ENCODE measurements at places on chromosomes 7 and 10.

GRCh38 chr7:98826811-98827231, 43.0 kb downstream of the TMEM130 start:
- no peak for DNase-seq

GRCh38 chr10:43892062-43892770, 243.5 kb upstream of the ZNF32 start:
- DNase-seq, result no peak

GRCh38 chr7:24836084-24836483, 78.8 kb upstream of the GSDME start:
- peak; percentile 65 for DNase-seq

- no peak for DNase-seq
These were observed 247.7 kb downstream of the AHR start for GRCh38 chr7:17546189-17546588.

GRCh38 chr10:43872644-43873043, 224.0 kb upstream of the ZNF32 start:
- no peak for DNase-seq

DNA sequence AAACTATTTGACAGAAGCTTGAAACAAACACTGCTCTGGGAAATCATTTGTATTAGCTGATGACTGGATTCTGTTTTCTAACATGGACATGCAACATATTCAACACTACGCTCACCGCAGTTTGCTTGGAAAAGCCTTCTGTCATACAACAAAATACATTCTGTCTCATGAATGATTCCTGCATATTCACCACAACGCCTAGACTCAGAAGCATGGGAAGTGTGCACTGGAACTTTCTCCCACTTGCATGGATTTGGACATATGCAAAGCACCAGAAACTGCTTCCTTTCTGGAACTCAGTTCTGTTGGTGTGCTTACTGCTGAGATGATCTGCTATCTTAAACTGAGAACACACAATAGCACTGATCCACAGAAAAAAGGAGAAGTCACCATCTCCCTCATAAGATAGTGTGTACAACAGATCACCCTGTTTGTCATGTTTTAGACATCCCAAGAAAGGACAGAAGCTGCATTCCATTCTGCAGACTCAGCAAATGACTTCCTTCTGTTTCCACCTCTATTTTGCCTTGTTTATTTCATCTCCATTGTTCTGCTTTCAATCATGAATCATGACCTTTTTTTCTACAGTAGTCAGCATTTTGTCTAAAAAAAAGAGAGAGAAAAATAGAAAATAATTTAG, 115.8 kb downstream of the HTR7 start:
- DNase-seq, result no peak

- DNase-seq, result no peak
These were observed 141.3 kb upstream of the ZNF438 start for GRCh38 chr10:31172925-31173324.

- no peak for DNase-seq
These were observed 13.3 kb downstream of the KMT2E start for GRCh38 chr7:105027176-105027853.

DNA sequence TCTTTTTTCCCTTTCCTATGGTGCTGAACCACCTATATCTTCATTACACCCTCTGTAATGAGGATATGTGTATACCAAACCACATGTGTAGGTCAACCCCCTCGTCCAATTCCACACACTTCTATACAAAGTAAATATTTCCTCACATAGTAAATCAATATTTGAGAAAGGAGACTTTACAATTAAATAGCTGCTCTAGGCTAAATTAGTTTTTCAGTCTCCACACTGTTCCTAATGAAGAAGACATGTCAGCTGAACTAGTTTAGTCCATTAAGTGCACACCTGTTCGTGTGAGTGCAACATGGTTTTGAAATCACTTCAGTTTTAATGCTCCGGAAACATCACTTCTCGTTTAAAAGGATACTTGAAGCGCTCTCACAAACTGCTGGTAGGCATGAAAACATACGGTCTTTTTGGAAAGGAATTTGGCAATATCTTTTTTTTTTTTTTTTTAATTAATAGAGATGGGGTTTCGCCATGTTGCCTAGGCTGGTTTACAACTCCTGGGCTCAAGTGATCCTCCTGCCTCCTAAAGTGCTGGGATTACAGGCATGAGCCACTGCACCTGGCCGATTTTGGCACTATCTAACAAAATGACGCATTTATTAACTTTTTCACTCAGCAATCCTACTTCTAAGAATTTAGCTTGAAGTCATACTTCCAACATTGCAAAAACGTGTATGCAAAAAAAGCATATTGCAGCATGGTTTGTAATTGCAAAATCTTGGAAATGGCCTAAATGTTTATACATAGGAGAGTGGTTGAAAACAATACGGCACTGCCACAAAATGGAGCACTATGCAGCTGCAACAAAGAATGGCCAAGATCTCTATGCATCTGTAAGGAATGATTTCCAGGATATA, 2.1 kb upstream of the XRCC2 start:
- DNase-seq, result no peak

GRCh38 chr7:123770378-123770777, 21.6 kb upstream of the WASL start:
- no peak for DNase-seq

DNA sequence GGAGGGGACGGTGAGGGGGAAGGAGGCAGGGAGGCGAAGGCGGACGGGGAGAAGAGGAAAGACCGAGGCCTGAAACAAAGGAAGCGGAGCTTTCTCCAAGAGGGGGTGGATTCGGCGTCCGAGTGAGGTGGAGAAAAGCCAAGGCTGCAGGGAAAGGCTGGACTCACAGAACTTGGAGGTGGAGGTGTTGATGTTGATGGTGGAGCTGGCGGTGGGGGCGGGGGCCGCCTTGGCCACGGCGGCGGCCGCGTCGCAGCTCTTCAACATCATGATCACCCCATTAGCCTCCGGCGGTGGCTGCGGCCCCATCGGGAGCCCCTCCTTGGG, 578 bp downstream of the CACUL1 start:
- DNase-seq, result no peak

- no peak for DNase-seq
These were observed 298.2 kb downstream of the CCSER2 start for GRCh38 chr10:84626397-84627087.

DNA sequence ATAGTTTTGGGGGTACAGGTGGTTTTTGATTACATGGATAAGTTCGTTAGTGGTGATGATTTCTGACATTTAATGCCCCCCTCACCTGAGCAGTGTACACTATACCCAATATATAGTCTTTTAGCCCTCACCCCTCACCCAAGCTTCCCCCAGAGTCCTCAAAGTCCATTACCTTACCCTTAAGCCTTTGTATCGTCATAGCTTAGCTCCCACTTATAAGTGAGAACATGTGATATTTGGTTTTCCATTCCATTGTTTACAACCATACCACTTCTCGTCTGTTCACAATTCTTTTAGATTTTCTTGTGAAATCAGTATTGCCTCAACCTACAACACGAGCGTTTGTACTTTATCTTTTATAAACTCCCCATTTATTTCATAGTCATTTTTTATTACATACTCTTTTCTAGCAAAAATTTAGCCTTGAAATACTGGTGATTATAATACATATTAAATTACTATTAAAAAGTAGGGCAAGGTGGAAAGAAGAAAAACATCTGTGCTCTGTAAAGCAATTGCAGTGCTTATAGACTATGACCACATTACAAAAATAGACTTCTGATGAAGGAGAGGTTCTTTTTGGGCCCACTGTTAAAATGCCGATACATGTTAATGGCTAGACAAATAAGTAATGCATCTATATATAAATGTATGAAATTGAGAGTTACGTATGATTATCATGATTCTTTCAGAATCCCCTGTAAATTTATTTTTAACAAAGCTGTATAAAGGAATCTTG, 164.8 kb downstream of the THSD7A start:
- no peak for DNase-seq

DNA sequence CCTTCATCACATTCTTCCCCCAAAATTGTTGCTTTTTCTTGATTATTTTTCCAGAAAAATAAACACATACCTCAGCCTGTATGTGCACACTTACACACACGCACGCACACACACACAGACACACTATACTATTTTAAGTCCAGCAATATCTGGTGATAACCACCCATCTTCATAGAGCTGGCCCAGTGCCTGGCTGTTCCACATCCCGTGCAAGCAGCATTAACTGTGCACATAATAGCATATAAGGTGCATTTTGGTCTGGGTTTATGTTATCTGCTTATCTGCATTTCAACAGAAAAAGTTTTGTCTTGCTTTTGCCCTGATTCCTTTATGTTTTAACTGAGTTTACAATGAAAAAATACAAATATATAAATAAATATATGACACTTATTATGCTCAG, 143.1 kb upstream of the KLF6 start:
- no peak for DNase-seq

DNA sequence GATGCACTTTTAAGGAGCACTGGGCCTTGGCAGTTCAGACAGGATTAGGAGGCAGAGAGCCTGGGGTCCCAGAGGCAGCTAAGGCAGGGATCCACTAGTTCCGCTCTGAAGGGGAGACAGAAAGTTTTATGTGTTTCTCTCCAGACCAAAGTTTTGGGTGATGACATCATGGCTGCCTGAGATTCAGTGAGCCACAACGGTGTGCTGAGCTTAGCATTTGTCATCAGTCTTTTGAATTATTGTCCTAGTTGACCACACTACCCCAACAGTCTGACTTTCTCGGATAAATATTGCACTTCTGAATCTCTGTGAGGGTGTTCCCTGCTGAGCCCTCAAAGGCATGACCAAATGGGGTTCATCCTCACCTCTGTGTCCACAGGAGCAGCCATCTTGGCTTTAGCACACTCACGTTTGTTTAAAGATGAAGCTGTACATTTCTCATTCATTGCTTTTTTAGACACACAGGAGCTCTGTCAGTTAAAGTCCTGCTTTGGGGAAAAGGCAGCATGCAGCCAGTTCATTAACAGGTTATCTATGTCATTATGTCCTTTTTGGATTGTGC, 297.7 kb upstream of the LRGUK start:
- DNase-seq, result no peak

DNA sequence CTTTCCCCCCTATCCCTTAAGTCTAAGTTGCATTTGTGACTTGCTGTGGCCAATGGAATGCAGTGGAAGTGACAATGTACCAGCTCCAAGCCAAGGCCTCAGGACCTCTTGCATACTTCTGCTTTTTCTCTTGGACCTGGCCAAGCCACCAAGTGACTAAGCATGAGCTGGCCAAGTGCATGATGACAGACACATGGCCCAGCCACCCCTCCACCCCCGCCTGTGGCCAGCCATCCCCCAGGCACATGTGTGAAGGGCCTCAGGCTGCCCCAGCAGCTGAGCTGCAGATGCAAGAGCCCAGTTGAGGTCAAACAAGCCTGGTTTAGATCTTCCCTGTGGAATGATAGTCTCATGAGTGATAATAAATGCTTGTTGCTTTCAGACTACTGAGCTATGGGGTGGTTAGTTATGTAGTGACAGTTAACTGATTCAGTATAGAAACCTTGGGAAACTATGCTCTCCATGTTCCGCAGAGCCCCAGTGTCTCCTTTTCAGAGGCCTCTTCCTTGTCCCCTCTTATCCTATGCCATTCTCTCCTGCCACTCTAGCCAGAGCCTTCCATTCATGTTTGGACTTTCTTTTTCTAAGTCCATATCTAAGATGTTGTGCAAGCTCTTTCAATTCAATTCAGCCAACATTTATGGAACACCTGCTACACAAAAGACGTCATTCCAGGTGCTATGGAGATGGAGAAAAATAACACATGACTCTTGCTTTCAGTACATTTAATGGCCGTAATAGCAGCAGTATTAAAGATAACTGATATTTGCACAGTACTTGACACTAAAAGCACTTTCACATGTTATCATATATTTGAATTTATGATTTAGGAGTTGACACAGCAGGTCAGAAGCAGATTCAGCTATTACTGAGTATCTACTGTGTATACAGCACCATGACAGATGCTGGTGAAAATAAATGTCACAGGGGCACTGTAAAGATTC, 55.5 kb upstream of the LOXL4 start:
- DNase-seq, result no peak

- no peak for DNase-seq
These were observed 127.1 kb upstream of the SVIL start for GRCh38 chr10:29761916-29762315.

DNA sequence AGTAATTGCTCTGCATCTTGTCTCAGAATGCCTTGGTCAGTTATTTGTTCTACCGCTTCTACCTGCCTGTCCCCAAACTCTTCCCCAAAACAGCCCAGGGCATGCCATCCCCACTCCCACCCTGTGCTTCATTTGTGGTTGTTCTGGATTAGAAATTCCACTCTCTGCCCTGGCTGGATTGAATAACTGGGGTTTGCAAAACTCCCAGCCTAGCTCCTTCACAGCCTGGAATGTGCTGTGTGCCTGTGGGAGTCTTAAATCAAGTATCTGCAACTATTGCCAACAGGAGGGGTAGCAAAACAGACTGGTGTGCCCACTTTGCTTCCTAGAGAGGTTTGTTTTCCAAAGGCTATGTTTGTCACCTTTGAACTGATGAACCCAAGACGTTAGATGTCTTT, 24.2 kb downstream of the TSPAN15 start:
- no peak for DNase-seq

DNA sequence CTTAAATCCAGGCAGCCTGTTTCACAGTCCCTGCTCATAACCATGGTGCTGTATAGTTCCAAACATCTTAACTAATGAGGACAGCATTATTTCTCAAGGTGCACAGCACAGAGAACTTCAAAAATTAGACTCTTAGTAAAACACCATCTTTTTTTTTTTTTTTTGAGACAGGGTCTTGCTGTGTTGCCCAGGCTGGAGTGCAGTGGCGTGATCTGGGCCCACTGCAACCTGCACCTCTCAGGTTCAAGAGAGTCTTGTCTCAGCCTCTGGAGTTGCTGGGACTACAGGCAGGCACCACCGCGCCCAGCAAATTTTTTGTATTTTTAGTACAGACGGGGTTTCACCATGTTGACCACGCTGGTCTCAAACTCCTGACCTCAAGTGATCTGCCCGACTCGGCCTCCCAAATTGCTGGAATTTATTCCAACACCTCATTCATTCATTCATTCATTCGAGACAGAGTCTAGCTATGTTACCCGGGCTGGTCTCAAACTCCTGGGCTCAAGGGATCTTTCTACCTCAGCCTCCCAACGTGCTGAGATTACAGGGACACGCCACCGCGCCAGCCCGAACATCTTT, 507 bp upstream of the TMEM254 start:
- no peak for DNase-seq

GRCh38 chr7:157619753-157620525, 283.1 kb downstream of the DNAJB6 start:
- no peak for DNase-seq

GRCh38 chr7:103752995-103753394, 236.5 kb downstream of the RELN start:
- no peak for DNase-seq

GRCh38 chr10:66008221-66008620, 917.6 kb upstream of the LRRTM3 start:
- no peak for DNase-seq

- DNase-seq, result no peak
These were observed 31.1 kb downstream of the ZC3HAV1 start for GRCh38 chr7:139078399-139078798.

- DNase-seq, result no peak
These were observed 255.9 kb downstream of the KCNMA1 start for GRCh38 chr10:77381750-77382149.

DNA sequence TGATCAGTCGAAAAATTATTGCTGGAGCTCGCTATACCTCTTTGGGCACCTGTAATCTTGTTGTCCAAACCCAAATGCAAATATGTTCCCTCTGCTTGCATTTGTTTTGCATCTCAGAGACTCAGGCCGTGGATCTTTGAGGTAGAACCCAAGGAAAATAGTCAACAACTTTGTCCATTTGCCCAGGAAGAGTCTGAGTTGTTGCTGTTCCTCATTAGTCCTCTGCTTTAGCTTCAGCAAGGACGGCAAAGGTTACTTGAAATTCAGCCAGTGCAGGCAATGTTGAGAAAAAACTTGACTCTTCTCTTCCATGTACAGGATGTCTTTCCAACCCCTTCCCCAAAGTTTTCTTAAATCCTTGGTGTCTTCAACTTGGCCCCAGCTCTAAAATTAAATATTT, 45.8 kb downstream of the PDK4 start:
- no peak for DNase-seq

Measured in GM12864 (cell line).